ENCODE measurements at places on chromosomes 2 and 18. TPM values are rescaled to one million over a fixed set of nuclear protein-coding genes. Genes with fewer than 3 reads are reported as not detected.

GRCh38 chr18:60060026-60060425 is 160.2 kb downstream of the PMAIP1 start:
- no peaks in the 10 kb centered on the region for H3K27me3 ChIP-seq
- H3K4me1 ChIP-seq, result no peaks in the 10 kb centered on the region
- no peak overlapping the region for H3K27ac ChIP-seq
- no peaks in the 10 kb centered on the region for H3K36me3 ChIP-seq
- DNase-seq, result no peak
- no peak overlapping the region for H3K4me3 ChIP-seq

GRCh38 chr18:13179566-13180113 is 38.9 kb upstream of the LDLRAD4 start:
- no peak overlapping the region for H3K4me3 ChIP-seq
- no peak overlapping the region for H3K27ac ChIP-seq
- H3K36me3 ChIP-seq, result no peaks in the 10 kb centered on the region
- no peaks in the 10 kb centered on the region for H3K4me1 ChIP-seq

Gene CBLN2
- not detected for total RNA-seq

GRCh38 chr2:55358451-55358850 is 61.2 kb downstream of the CCDC88A start:
- no peaks in the 10 kb centered on the region for H3K36me3 ChIP-seq
- H3K27me3 ChIP-seq, result no peaks in the 10 kb centered on the region
- H3K27ac ChIP-seq, result no peak overlapping the region
- H3K4me3 ChIP-seq, result no peak overlapping the region

- peak; percentile 57 for DNase-seq
- H3K27me3 ChIP-seq, result no peaks in the 10 kb centered on the region
- no peaks in the 10 kb centered on the region for H3K36me3 ChIP-seq
- no peaks in the 10 kb centered on the region for H3K4me1 ChIP-seq
Observed at GRCh38 chr2:165698444-165698884, 95.6 kb downstream of the GALNT3 start.

DNA sequence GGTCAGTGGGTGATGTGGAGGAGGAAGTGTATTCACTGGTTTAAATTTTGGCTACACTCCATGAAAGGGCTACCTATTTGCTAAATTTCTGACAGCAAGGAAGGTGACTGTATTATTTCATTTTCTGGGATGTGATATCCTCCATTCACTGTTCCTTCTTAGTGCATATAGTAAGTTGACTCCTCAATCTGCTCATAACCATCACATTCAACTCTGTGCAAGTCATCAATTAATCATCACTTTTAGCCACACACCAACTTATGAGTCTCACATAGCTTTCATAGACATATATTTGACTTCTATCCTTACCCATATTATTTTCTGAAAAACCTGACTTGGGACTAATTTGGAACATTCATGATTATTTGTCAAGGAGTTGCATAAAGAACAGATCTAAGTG is 16.9 kb downstream of the KLHL41 start:
- no peak overlapping the region for H3K27ac ChIP-seq
- H3K36me3 ChIP-seq, result peaks cover 1% of the 10 kb centered on the region
- H3K4me1 ChIP-seq, result no peaks in the 10 kb centered on the region
- no peaks in the 10 kb centered on the region for H3K27me3 ChIP-seq
- DNase-seq, result no peak
- H3K4me3 ChIP-seq, result no peak overlapping the region

Gene DOK6
- total RNA-seq, result not detected

DNA sequence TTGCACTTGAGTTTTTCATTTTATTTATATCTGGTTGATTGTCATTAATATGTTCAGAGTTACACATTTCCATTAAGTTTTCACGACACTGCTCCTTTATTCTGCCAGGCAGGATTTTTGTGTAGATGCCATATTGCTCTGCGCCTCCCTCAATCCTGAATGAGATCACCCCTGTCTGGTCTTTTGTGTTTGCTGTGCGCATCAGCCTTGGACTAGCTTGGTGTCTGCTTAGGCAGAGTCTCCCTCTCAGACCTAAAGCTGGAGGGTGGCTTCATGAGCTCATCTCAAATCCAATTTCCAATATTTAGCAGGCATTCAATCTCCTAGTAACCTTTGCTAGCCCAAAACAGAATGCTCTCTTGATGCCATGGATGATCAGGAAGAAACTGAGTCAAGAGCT is 137.4 kb downstream of the SMAD7 start:
- peaks cover 25% of the 10 kb centered on the region for H3K4me1 ChIP-seq
- no peaks in the 10 kb centered on the region for H3K36me3 ChIP-seq
- H3K27me3 ChIP-seq, result no peaks in the 10 kb centered on the region
- no peak for DNase-seq

Gene TACR1
- total RNA-seq, result not detected

GRCh38 chr18:79100944-79101343 is 31.8 kb downstream of the ATP9B start:
- H3K27me3 ChIP-seq, result no peaks in the 10 kb centered on the region
- no peak for DNase-seq
- peaks cover 21% of the 10 kb centered on the region for H3K36me3 ChIP-seq
- H3K4me1 ChIP-seq, result peaks cover 4% of the 10 kb centered on the region

Data from B cell (primary cell).